ENCODE measurements at places on chromosomes 4 and X. TPM values are rescaled to one million over a fixed set of nuclear protein-coding genes. Genes with fewer than 3 reads are reported as not detected.

The CLTRN gene
- 1.6 TPM for polyA plus RNA-seq

The UGT2B15 gene
- 29.6 TPM for polyA plus RNA-seq

The NLGN3 gene
- 3.8 TPM for polyA plus RNA-seq

The MED14 gene
- 69.1 TPM for polyA plus RNA-seq

The PCDH7 gene
- polyA plus RNA-seq: 9.3 TPM

The BTC gene
- 14.3 TPM for polyA plus RNA-seq

The NEUROG2 gene
- polyA plus RNA-seq: not detected

The IGFBP7 gene
- 90.4 TPM for polyA plus RNA-seq

The GYPE gene
- polyA plus RNA-seq: 0.70 TPM

The CSAG3 gene
- not detected for polyA plus RNA-seq

The LIMCH1 gene
- 18.6 TPM for polyA plus RNA-seq

DNA sequence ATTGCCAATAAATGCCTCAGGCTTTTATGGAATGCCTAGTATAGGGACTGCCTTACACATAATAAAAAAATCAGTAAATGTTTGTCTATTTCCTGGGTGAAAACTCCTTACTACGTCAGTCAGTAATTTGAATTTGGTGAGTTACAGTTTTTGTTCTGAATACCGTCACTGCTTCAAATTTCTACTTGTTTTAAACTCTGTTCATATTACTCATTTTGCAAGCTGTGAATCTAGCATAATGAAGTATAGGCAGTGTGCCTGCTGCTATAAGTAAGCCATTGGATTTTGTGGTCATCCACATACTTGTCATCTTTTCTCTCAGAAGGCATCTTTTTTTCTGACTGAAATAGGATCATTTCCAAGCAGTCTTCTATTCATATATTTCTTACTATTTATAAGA lies 43.1 kb downstream of the SYNPO2 start:
- no peak for DNase-seq

GRCh38 chrX:40329616-40330015 lies 231.9 kb upstream of the BCOR start:
- DNase-seq: no peak

- no peak for DNase-seq
Measured at GRCh38 chrX:42505016-42505415, 272.9 kb downstream of the PPP1R2C start.

DNA sequence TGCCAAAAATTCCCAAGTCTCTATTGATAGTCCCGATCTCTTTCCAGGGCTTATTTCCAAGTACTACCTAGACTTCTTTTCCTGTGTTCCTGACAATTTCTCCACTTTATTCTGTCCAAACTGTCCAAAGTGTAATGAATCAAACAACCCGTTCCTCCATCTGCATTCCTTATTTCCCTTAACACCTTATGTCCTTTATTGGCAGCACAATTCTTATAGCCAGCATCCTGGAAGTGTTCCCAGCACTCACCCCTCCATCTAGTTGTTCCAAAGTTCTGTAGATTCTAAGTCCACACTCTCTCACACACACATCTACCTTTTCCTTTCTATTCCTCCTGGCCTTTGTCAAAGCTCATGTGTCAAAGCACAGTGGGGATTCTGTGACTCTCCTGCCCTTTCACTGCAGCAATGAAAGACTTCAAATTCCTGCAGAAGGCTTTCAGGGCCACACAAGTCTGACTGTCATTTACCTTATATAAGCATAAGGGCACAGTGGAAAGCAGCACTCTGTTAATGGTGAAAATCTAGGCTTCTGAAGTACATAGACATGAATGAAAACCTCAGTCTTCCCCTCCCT lies 22.1 kb downstream of the LIMCH1 start:
- no peak for DNase-seq

DNA sequence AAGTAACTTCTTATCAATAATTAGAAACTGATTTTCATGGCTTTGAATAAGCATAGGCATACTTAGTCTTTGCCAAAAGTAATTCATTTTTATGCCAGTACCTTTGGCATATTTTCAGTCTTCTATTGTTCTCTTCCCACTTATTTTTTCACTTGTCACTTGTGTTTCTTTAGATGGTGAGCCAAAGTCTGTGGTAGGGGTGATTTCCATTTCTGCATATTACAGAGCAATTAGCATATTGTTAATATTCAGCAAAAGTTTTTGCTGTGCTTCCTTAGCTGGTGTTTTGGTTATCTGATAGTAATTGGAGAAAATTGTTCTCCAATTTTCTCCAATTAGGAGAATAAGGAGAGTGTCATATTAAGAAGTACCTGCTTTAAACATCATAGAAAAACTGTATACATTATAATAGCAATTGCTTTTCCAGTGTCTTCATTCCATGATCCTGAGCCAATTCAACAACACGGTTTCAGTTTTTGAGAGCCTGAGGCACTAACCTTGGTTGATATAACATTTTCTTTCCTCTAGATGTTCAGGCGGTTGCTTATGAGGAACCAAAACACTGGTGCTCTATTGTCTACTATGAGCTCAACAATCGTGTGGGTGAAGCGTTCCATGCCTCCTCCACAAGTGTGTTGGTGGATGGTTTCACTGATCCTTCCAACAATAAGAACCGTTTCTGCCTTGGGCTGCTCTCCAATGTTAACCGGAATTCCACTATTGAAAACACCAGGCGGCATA lies 64.7 kb downstream of the SMAD1 start:
- no peak for DNase-seq

DNA sequence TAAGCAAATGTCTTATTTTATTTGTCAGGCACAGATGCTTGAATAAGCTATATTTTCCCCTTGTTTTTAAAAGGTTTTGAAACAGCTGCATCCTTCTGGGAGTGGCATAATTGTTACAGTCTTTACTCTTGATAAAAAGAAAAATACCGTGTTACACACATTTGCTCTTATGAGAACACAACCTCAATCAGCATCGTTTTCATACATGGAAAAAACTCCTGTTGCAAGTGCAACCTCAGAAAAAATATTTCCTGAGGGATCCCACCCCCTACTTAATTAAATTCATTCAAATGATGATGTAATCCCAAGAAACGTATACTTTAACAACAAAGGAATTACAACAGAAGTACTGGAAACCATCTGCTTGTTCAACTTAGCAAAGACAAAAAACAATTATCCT lies 58.6 kb downstream of the SMAD1 start:
- no peak for DNase-seq

DNA sequence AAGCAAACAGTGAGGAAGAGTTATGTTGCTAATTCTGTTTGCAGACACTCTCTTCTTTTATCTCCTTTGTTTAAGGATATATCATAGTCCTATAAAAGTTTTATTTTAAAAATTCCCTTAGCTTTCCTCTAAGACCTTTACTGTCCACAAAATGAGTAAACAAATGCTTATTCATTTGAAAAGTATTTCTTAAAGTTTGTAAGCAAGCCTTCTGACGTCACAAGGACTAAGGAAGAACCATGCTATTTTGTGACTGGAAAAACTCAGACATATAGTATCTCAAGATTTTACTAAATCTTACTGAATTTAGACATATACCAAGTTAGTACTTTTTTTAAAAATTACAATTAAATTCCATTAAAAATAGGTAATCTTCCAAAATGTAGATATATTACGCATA lies 5.2 kb upstream of the RBMXL3 start:
- no peak for DNase-seq

DNA sequence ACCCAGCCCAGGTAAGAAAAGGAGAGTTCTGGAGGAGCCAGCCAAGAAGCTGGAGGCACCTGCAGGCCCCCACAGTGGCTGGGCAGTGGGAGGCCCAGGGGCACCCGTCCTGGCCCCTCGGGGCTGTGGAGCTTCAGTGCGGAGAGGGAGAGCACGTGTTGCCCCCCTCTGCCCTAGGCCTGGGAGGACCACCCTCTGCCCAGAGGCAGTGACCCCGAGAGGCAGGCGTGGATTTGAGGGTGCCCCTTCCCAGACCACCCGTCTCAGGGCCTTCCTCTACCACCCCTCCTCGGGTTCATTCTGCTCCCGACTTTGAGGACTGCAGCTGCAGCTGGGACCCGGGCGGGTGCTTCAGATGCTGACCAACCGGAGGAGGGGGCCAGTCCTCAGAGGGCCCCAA lies 12.1 kb upstream of the HGFAC start:
- no peak for DNase-seq

DNA sequence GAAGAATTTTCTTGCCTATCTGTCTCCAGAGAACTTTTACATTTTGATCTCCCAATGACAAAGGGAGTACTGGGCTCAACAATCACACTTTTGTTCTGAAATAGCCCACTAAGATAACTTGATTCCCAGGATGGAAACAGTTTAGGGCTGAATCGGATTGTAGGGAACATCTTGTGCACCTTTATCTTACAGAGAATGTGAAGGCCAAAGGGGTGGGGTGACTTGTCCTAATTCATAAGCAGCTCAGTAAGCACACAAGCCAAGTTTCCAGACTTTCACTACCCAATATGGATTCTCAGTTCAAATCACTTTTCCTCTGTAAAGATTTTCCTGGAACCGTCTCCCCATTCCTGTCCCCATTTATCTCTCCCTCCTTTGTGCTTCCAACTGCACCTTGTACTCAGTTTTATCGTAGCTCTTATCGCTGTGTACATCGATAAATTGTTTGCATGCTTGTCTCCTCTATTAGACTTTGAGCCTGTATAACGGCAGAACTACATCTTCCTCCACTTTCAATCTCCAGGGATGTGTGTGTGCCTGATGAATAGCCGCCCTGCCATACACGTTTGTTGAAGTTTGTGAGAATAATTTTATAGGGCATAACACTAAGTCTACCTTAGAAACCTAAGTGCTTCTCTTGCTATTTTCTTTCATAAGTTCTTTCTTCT lies 77.4 kb downstream of the MBNL3 start:
- DNase-seq: no peak

GRCh38 chr4:93671093-93671492 lies 157.5 kb upstream of the ATOH1 start:
- no peak for DNase-seq

GRCh38 chrX:122868631-122869030 lies 315.4 kb upstream of the GRIA3 start:
- no peak for DNase-seq
